HCEC 1CT (cell line): ENCODE measurements at places on chromosomes 12 and 14.

- peak; percentile 29 for DNase-seq
Measured at GRCh38 chr14:52399921-52400595, 85.9 kb downstream of the PTGER2 start.

GRCh38 chr12:93230326-93230720 is 147.4 kb upstream of the NUDT4 start:
- DNase-seq: no peak

- DNase-seq: no peak
Measured at GRCh38 chr14:21322716-21323115, 42.8 kb downstream of the RPGRIP1 start.

DNA sequence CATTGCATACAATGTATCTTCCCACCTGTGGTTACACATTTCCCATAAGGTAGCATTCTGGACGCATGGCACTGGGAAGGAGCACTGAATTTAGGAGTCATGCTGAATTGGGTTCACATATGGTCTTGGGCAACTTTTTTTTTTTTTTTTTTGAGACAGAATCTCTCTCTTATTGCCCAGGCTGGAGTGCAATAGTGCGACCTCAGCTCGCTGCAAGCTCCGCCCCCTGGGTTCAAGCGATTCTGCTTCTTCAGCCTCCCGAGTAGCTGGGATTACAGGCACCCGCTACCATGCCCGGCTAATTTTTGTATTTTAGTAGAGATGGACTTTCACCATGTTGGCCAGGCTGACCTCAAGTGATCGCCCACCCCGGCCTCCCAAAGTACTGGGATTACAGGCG is 13.3 kb downstream of the DIP2B start:
- DNase-seq: no peak

GRCh38 chr12:89470741-89471509 is 53.7 kb downstream of the GALNT4 start:
- peak; percentile 52 for DNase-seq
